ENCODE measurements at places on chromosomes 7 and 10.

DNA sequence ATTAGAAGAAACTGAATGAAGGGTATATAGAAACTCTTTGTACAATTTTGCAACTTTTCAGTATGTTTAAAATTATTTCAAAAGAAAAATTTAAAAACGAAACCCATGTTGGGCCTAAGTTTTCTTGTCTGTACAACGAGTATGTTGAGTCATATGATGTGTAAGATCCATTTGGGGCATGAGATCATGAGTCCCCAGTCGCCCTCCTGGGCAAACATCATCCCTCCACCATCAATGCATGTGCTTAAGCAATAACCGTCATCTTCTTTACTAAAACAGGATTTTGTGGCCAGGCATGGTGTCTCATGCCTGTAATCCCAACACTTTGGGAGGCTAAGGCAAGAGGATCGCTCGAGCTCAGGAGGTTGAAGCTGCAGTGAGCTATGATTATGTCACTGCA, 54.2 kb upstream of the CDCA7L start:
- DNase-seq = no peak

DNA sequence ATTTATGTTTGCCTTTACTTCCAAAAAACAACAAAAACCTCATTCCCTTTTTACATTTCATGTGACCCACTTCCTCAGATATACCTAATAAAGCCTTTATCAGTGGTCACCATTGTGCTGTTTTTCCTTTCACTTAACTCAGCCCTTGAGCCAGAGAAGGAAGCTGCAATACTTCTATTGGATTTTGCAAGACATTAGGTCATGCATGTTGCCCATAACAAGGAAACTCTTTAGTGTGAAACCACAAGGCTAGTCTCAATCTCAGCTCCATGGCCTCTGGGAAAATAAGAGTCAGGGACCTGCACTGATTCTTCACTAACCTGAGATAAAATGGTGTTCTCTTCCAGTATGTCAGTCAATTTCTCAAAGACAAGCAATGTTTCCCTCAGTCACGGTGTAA, 27.8 kb downstream of the STEAP4 start:
- DNase-seq = no peak

DNA sequence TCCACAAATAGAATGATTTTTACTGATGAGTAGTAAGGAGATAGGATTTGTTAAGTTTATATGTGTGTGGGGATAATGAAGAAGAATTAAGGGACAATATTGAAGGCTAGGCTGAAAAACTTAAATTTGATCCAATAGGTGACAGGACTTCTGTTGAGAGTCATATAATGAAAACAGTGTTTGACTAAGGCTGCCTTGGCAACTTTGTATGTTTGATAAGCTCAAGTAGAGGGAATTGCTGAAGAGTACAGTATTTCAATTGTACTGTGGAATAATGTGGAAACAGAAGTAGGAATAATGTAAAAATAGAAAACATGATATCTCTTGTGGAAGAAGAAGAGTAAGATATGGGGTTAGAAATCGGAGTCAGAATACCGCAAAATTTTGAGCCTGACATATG, 10.5 kb downstream of the R3HCC1L start:
- no peak for DNase-seq

- no peak for DNase-seq
Observed at GRCh38 chr10:640673-641045, 48.8 kb downstream of the DIP2C start.

GRCh38 chr10:114223066-114223465, 16.0 kb upstream of the VWA2 start:
- no peak for DNase-seq

- DNase-seq = no peak
Observed at GRCh38 chr10:89981891-89982290, 280.5 kb downstream of the KIF20B start.

DNA sequence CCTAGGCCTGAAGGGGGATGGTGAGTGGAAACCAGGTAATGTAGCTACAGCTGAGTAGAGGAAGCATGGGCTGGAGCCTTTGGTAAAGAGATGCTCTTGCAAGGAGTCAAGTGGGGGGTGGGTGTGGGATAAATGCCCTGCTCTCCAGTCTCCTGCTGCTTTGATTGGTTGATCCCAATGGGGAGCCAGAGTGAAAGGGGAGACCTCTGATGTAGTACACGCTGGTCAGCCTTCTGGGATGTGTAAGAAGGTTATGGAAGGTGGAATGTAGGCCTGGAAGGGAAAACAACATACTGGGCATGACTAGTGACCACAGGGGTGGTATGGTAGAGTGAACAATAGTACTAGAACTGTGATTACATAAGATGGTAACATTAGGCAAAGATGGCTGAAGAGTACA, 44.3 kb downstream of the TET1 start:
- no peak for DNase-seq

DNA sequence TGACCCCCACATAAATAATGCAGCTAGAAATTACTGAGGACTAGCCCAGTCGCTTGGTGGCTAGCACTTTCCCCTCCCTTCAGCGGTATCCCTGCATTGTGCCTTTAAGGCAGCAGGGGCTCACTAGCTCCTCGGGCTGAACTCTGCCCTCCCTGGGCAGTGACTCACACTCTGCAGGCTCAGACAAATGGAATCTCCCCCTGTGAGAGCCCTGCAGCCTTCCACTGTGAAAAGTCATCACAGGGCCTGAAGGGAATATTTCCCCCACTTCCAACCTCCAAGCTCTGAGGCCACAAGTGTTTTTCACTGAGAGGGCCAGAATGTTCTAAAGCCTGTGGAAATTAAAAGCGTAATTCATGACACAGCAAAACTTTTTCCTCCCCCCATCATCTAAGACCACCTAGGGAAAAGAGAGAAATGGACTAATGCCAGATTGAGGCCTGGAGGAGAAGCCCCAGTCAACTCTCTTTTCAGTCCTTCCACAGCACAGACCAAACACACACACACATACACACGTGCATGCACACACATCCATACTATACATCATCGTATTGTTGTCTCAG, 93.6 kb upstream of the COL1A2 start:
- no peak for DNase-seq

DNA sequence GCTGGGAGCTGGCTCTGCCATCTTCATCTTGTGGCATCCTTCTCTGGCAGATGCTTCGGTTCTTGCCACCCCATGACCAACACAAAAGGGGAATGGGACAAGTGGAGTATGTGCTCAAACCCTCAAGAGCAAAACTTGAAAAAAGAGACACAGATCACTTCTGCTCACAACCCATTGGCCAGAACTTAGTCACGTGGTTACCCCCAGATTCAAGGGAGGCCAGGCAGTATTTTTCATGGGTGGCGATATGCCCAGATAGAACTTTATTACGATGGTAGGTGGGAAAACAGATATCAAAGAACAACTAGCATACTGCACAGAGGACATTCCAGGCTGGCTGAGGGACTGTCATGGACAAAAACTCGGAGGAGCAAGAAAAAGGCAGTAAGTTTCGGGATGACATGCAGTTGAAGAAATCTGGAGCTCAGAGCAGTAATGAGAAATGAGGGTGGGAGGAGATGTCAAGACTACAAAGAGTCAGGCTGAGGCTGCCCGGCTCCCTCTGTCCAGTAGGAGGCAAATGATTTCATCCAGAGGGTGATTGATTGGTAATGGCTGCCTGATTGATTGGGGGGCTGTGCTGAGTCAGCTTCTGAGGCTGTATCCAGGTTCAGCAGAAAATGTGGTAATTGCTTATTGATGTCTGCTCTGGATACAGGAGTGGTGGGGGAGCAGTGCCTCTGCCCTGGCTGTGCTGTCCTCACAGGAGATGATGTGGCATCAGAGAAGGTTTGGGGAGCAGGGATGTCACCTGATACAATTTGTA, 25.3 kb downstream of the COL13A1 start:
- DNase-seq = no peak

DNA sequence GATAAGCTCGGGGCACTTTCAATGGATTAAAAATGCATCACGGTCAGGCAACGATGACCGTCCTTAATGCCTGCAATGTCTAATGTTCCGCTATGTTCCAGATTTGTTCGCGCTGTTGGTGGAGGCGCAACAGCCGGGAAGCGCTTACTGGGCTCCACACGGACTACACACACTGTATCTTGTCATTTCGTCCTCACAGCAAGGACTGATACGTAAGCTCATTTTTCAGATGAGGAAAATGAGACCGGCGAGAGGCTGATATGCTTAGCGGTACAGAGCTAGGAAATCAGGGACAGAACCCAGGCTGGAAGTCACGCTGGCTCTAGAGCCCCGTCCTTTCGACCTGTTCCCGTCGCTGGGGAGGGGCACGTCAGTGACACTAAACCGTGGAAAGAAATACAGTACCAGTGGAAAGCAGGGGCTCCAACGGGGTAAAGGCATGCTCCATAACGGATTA, 670 bp downstream of the TPK1 start:
- DNase-seq = peak; percentile 43

DNA sequence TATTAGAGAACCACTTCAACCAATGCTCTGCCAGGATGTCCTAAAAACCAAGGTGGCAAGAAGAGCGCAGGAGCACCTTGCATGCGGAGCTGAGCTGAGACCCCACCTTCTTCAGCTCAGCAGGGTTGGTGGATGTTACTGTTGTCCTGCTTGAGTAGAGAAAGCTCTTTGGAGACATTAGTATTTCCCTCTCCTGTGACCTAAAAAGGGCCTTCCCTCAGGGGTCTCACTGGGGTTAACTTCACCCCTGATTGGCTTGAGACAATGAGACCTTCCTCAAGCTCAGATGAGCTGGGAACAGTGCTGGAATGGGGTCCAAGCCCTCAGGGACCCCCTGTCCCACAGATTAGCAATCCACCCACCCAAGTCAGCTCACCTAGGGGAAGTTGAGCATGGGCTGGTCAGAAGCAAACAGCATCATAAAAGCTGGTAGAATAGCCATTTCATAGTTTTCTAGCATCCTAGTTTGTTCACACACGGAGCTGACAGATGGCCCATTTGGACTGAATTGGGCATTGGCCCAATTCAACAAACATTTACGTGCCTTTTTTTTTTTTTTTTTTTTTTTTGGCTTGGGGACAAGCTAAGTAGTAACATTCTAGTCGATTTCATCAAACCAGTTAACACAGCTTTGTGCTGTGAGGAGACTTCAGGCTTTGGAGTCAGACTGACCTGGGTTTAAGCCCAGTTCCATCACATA, 100.6 kb upstream of the HABP2 start:
- no peak for DNase-seq

DNA sequence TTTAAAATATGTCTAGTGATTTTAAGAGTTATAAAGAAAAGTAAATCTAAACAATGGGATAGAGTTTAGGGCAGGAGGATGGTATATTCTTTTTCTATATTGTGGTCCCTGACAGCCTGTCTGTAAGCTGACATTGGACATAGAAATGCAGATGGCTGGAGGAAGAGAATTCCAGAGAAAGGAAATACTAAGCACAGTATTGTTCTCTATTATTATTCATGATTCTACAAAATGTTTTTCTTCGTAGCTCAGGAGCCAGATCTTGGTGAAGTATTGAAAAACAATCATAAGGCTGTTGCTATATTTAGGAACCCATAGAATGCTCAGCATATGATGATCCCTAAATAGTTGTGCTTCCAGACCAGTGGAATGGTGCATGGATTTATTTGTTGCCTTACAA, 117.0 kb upstream of the FAM3C start:
- no peak for DNase-seq

DNA sequence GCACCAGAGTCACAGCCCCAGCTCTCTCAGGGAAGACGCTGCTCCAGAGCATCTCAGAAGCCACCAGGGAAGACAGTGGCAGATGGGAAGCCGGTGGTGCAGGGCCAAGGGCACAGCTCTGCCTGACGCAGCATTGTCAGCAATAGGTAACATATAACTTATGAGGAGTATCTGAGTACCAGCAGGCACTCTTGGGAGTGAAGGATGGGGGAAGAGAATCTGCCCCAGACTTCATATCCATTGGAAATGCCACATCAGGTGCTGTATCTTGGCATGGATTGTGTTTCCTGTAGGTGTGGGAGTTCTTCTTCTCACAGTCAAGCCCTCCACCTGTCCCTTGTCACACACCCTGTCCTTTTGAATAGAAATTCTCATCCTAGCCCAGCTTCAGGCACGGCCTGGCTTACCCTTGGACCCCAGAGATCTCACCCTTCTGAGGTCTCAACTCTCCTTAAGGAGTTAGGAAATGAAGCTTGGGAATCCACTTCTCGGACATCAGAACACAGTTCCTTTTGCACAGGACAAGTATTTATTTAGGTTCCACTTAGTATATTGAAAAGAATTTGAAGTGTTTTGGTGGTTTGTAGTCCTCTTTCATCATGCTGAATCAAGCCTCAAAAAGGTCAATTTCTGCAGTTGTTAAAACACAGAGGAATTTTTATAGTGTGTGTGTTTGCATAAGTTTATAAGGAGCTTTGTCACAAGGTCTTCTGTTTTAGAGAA, 9.9 kb downstream of the EPDR1 start:
- DNase-seq = no peak

DNA sequence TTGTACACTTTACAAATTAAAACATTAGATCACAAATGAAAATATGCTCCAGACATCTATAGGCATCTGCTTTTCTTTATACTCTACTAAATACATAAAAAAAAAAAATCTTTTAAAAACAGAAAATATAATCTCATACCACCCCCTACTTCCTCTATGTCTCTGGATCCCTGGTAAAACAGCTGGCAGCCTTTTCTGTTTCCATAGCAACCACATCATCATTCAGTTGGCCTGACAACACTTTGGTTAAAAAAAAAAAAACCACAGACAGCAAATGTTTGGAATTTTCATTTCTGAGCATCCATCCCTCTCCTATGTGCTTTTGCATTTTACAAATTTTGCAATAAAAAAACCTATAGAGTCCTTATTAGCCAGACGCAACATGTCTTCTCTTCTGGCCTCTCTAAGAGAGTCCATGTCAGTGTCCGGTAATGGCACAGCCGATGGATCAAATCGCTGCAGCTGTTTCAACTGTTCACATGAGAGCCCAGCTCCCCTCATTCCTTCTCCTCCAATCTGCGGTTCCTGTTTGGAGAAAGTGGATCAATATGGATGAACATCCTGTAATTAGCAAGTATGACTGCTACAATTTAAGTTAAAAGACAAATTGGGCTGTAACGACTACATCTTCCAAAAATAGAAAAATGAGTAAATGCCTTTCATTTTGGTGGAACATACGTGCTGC, 105.6 kb downstream of the NSUN6 start:
- DNase-seq = no peak

- no peak for DNase-seq
Observed at GRCh38 chr7:20343941-20344340, 13.2 kb downstream of the ITGB8 start.

GRCh38 chr10:89269433-89270152, 18.0 kb upstream of the LIPA start:
- DNase-seq = no peak

DNA sequence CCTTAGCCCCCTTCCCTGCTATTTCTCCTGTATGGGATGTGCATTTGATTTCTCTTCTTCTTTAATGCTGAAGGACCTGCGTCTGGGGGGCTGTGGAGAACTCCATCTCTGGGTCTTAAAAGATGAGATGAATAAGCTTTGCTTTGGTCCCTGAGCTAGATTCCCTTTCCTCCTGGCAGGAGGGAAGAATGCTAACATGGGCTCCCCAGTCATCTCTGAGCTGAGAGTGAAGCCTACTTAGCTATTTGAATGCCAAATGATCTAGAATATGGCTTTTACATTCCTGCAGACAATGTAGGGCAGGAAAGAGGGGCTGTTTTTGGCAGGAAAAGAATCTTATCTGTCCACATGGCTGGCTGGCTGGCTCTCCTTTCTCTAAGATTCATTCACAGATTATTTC, 62.6 kb upstream of the EFCAB10 start:
- no peak for DNase-seq

GRCh38 chr7:106807474-106807873, 57.6 kb upstream of the PIK3CG start:
- no peak for DNase-seq

GRCh38 chr10:79331226-79331625, 16.0 kb upstream of the PPIF start:
- DNase-seq = no peak

Data from CD4-positive, alpha-beta T cell treated with Interleukin-1 beta for 1 hour (primary cell).